CD4-positive, alpha-beta T cell treated with Interleukin-15 for 4 hours (primary cell): ENCODE measurements at places on chromosomes 6 and 20.

- no peak for DNase-seq
These were observed 12.0 kb upstream of the SLC17A3 start for GRCh38 chr6:25886066-25886465.

DNA sequence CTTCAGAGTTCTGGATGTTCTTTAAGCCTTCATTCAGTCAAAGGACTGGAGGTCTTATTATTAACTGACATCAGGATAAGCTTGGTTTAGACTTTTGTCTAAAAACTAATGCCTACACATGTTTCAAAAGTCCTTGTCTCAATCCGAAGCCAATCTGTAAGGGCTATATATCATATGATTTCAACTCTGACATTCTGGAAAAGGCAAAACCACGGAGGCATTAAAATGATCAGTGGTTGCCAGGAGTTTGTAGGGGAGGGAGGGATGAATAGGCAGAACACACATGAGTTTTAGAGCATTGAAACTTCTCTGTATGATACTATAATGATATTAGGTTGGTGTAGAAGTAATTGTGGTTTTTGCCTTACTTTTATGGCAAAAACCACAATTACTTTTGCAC, 1285.8 kb upstream of the CITED2 start:
- DNase-seq, result no peak

GRCh38 chr6:111920578-111920977, 47.3 kb upstream of the FYN start:
- DNase-seq, result no peak

GRCh38 chr20:50750145-50750671, 18.8 kb downstream of the PARD6B start:
- no peak for DNase-seq

DNA sequence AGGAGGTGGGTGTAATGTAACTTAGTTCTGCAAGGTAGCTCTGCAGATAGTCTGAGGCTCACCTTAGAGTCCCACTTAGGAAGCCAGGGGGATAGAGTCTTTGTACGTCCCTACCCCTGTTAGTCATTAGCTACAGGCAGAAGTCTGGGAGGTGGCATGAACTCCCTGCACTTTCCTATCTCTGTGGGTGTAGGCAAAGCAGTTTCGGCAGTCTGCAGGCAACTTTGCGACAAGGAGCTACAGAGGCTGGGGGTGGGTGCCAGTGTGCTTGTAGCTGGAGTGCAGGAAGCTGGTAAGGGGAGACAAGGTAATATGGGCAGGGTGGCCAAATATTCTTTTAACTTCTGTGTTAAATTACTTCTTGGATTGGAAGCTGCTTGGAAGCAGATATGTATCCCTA, 45.7 kb downstream of the NKAIN2 start:
- no peak for DNase-seq

- no peak for DNase-seq
These were observed 11.5 kb upstream of the GLP1R start for GRCh38 chr6:39037082-39037508.

- DNase-seq, result no peak
These were observed 90.1 kb upstream of the FERMT1 start for GRCh38 chr20:6212903-6213302.

- no peak for DNase-seq
These were observed 4.2 kb downstream of the TM9SF4 start for GRCh38 chr20:32113591-32114260.

- no peak for DNase-seq
These were observed 67.7 kb downstream of the GFRA4 start for GRCh38 chr20:3595541-3595940.

DNA sequence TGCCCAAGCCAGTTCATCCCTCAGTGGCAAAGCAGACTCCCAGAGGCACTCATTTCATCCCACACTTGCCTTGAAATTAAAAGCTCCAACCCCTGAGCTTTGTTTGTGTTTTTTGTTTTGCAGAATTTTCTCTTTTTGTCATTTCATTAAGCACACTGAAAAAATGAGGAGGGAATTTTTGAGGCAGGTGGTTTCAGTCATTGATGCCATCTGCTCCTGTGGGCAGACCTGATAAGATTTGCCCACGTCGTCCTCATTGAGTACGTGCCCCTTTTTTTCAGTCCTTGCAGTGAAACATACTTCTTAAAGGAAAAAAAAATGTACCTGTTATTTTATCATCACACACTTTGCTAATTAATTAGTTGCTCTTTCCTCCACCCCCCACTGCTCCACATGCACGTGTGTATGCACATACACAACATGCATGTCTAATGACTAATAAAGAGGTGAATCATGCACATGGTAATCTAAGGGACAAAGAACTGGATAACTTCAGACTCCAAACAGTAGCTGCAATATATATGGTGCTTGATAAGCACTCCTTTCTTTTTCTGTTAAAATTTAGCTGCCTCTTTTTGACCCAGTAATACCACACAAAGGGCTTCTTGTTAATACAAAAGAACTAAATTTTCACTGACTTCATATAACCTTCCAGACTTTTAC, 102.1 kb upstream of the TMEM181 start:
- DNase-seq, result no peak

DNA sequence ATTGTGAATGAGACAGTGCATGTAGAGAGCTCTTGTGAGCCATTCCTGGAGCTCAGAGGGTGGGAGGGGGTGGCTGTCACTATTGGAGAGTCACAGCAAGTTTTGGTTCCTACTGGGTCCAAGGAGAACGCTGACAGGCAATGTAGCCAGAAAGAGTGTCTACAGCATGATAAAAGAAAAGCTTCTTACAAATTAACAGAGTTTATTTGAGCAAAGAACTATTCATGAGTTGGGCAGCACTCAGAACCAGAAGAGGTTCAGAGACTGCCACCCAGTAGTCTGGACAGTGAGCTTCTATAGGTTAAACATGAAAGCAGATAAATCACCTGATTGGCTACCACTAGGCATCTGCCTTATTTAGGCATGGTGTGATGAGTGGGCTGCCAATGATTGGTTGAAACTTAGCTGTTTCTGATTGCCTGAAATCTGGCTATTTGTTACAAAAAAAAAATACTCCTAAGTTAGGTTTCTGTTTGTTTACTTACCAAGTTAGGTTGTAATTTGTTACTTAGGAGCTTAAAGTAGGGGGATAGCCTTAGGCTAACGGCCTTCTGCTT, 473.4 kb downstream of the PREX1 start:
- no peak for DNase-seq

GRCh38 chr6:103734016-103734415, 1125.7 kb downstream of the HACE1 start:
- no peak for DNase-seq

DNA sequence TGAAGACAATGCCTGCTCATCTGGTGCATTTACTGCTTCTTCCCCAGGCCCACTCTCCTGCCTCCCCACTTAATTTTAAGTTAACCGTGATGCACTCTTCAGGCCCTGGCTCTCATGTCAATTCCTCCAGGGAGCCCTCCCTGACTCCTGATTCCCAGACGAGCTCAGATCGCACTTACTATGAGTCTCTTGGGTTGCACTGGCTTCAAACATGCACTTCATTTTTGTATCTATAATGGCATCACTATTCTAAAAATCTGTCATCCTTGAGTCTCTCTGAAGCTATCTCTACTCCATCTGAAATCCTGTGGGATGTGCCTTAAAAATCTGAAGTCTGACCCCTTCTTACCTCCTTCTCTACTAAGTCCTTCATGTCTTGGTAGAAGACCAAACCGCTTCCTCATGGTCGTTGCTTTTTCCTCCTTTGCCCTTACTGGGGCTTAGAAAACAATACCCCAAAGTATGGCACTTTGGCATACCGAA, 24.7 kb downstream of the COX4I2 start:
- DNase-seq, result no peak

DNA sequence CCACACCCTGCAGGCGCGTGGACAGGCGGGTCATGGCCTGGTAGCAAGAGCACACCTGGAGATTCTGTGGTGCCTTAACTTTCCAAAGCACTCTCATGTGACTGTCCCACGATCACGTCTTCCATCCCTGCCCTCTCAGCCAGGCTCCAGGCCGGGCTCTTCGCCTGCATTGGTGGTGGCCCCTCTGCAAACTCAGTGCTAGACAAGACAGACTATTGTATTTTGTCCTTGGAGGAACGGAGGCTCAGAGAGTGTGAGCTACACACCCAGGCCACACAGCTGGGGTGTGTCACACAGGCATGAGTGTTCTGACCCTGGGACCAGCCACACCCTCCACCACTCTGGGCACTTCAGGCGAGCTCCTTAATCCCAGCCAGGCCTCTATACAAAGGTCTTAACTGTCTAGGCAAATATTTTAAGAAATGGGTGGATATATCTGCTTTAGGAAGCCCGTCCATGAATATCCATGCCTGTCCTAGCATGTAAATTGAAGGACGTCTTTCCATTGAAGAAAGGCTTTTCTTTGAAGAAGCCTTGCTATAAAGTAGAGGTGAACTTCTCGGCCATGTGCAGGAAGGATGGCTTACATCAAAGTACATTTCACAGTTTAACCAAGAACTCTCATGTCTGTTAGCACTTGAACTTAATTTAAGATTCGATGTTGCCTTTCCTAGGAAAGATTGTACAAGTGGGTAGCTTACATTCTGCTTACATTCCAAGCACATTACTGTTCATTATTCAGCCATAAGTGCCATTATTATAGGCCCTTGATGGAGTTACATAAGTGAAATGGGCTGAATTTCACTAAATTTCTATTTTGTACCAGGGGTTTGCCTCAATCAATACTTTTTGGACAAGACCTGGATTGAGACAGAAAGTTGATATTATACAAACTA, 263.9 kb downstream of the DLL1 start:
- no peak for DNase-seq

DNA sequence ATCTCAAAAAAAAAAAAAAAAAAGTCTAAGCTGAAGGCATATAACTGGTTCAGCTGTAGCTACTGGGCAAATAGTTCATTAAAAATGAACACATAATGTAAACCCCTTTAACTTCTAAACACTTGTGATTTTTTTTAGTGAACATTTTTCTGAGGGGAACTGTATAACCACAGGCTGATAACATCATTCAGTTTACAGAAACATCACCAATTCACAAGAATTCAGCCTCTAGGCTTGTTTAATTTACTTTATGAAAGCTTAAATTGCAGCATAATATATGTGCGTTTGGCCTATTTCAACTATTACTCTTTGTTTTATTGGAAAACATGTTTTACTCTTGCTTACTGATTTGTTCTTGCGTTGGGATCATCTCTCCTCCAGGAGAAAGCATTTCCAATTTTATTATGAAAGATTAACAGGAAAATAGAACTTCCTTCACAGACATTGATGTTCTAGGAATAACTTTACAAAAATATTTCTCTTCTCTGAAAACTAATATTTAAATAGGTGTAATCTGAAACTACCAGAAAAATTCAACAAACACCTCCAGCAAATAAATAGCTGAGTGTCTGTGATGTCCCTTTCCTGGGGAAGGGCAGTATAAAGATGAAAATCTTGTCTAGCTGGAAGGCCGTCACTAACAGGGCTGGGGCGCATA, 284.5 kb downstream of the UST start:
- DNase-seq, result peak; percentile 59

DNA sequence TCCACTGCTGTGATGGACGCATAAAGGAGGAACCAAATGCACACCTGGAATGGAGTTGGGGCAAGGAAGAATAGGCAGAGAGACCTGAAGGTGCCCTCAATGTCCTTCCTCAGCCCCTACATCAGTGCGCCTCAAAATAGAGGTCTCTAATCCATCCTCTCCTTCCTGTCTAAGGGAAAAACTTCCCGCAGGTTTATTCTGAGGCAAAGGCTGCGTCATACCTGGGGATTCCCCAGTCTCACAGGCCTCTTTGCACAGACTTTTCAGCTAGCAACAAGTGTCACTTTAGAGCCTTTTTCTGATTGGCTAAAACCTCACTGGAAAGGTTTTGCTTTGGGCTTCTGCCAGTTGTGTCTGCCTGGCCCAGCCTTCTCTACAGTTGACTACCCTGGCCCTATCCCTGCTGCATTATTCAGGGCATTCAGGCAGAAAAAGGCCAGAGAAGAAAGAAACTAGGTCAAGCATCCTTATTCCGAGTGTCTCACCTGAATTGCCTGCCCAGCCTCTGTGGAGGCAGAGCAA, 1.8 kb upstream of the HLA-DQB1 start:
- DNase-seq, result peak; percentile 89

DNA sequence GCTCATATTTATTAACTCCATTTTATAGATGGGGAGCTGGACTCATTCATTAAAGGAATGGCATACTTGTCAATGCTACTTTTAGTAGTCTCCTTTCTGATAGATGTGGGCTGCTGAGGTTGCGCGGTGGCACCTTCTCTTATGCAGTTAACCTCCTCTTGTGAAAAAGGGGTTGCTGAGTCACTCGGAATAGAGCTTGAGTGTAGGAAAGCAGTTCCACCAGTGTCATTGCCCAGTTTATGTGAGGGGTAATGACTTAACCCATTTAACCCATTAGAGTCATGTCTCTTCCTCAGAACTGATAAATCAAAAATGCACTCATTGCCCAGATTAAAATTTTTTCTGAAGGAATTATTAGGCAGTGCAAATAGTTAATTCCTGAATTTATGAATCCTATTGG, 6.3 kb downstream of the MAPK14 start:
- DNase-seq, result peak; percentile 33

GRCh38 chr6:71083308-71083820, 126.5 kb upstream of the B3GAT2 start:
- no peak for DNase-seq

DNA sequence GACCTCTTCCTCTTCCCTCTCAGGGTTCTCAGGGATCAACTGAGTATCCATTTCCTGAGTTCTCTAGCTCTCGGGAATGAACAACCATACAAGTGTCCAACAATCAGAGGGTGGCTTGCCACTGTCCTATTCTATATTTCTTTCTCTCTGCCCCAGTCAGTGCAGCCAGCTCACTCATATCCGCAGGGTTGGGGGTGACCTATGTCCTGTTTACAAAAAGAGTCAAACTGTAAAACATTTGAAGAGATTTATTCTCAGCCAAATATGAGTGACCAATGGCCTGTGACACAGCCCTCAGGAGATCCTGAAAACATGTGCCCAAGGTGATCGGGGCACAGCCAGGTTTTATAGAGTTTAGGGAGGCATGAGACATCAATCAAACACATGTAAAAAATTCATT, 10.8 kb upstream of the BTN3A2 start:
- no peak for DNase-seq

GRCh38 chr6:107968081-107968480, 10.1 kb upstream of the SEC63 start:
- DNase-seq, result no peak

GRCh38 chr6:90039911-90040310, 145.6 kb downstream of the GJA10 start:
- no peak for DNase-seq

GRCh38 chr6:45850378-45851033, 165.2 kb downstream of the CLIC5 start:
- no peak for DNase-seq

DNA sequence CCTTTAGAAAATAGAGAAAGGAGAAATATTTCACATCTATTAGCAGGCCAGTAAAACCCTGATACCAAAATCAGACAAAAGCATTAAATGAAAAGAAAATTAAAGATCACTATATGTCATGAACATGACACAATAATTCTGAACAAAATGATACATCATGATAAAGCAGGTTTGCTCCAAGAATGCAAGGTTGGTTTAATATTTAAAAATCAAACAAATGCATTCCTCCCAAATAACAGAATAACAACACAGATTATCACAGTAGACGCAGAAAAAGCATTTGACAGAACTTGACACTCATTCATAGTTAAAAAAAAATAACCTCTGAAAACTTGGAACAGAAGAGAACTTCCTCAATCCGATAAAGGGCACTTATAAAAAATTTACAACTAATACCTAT, 22.9 kb upstream of the ARMC2 start:
- no peak for DNase-seq
